ENCODE measurements at places on chromosomes 16 and 17.
A peak's percentile ranks its signal among the peaks of the same experiment; 100 is the strongest.

DNA sequence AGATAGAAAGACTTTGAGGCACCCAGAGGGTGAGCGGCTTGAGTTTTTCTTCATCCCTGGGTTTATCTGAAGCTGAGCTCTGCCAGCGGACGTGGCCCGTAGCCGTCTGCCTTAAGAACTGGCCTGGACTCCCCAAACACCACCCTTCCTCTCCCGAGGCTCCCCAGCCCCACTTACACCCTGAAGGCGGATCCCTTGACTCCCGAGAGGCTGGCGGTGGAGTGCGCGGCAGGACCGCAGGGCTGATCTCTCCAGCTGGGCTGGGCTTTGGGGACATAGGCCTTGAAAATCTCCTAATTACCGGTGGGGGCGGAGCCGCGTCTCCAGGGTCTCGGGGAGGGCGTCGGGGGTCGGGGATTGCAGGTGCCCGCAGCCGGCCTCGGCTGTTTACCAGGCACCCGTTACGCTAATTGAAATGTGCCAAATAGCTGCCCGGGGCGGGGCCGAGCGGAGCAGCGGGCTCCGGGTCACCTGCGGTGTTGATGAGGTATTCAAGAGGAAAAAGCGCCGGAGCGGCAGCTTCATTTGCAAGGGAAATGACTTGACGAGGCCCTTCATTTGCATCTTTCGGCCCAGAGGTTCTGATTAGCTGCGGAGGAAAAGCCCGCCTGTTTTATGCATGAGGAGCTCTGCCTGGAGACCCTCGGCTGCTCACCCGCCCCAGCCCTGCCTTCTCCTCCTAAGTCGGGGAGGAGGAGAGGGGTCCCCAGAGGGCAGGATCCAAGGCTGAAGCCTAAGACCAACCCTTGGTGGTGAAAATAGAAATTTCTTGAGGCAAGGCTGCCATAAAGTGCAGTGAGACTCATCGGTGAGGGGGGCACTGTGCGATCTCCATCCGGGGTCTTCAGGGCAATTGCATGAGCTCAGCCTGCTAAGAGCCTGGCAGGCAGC, 100.7 kb downstream of the MGAT5B start:
- peak; percentile 36 for DNase-seq

DNA sequence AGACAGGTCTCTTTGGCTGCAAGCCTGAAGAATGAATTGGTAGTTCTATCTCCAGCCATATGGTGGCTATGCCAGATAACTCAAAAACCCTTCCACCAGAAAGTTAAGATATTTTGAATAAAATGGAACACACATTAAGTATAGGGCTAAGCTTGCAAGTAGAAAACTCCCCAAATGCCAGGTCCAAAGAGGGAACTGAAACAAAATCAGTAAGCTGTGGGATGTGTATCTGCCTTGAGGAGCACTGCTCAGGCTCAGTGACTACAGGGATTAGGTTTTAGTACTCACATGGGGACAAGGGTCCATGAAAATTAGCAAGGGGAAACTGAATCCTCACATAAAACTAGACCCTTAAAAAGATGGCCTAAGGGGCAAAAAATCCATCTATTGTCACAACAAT, 115.7 kb upstream of the PMFBP1 start:
- no peak for DNase-seq

DNA sequence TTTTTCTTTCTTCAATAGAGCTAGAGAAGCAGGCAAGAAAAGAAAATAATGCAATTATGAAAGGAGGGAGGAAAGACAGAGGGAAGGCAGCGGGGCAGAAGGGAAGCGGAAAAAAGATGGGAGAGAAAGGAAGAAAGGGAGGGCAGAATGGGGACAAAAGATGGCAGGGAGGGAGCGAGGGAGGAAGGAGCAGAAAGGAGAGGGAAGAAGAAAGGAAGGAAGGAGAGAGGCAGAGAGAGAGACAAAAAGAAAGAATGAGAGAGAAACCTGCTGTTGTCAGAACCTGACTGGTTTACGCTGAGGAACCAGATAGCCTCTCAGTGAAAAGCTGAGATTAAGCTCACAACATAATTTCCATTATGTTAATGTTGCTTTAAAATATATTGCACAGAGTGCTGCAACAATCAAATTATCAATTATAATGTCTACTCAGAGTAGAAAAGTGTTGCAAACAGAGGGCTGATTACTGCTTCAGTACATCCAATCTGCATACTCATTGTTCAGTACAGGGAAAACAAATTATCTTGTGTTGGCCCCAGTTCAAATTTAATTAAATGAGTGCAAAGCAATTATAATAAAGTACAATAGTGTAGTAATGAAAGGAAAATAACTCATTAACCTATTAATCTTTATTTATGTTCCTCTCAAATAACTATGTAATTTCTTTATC, 32.0 kb upstream of the TOX3 start:
- no peak for DNase-seq

GRCh38 chr17:20179041-20179440, 169.9 kb downstream of the SPECC1 start:
- DNase-seq: no peak

GRCh38 chr17:59775786-59776350, 68.4 kb downstream of the VMP1 start:
- DNase-seq: no peak

All from activated effector memory CD4-positive, alpha-beta T cell treated with Interleukin-2 at 50 U/mL for 16 hours (primary cell).